AG04449 (cell line): ENCODE measurements at places on chromosomes 11 and 22.

GRCh38 chr22:17858033-17858432, 83.8 kb upstream of the BID start:
- no peak for DNase-seq

GRCh38 chr22:31140746-31141145, 438 bp upstream of the PLA2G3 start:
- no peak for DNase-seq

- DNase-seq = no peak
These were observed 341.5 kb downstream of the CASP12 start for GRCh38 chr11:104556606-104557301.

DNA sequence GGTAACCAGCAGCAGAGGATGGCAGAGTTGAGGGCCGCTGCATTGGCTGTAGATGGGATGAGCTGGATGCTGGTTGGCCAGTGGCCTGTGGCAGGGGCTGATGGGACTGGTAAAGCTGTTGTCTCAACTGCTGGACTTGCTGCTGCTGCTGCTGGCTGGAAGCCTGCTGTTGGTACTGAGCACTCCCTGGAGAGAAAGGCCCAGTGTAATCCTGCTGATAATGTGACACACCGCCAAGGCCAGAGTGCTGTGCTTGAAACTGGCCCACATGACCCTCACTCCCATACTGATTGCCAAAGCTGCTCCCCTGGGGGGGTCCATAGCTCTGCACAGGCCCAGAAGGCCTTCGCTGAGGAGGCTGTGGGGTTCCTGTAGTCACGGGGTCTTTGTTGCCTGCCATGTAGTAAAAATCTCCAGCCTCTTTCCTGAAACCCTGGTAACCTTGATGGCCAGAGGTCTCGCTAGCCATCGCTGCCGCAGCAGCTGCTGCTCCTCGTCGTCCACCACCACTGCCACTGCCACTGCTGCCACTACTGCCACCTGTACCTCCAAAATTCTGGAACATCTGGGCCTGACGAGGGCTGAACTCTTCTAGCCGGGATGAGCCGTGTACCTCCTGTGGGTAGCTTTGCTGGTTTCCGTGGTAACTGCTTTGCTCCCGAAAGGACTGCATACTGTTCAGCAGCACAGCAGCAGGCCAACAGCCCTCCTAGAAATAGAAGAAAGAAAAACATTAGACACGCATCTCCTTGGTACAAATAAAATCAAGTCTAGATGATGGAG, 55.6 kb downstream of the TCF20 start:
- DNase-seq = no peak

GRCh38 chr11:57698843-57699365, 13.1 kb downstream of the MED19 start:
- no peak for DNase-seq
